HEK293T (cell line): ENCODE measurements at places on chromosomes 7 and 10.

- peak; percentile 81 for DNase-seq
Measured at GRCh38 chr10:44974628-44975430, 3.8 kb downstream of the DEPP1 start.

GRCh38 chr7:41955893-41956675, 253.2 kb upstream of the INHBA start:
- DNase-seq: peak; percentile 69

- no peak for DNase-seq
Measured at GRCh38 chr10:106082865-106083264, 1081.6 kb downstream of the SORCS1 start.

- no peak for DNase-seq
Measured at GRCh38 chr10:125016123-125016522, 74.2 kb downstream of the ZRANB1 start.
